H7 (cell line): ENCODE measurements at places on chromosomes 16 and 17.
A peak's percentile ranks its signal among the peaks of the same experiment; 100 is the strongest.

GRCh38 chr17:6591599-6592158, 35.3 kb upstream of the PITPNM3 start:
- DNase-seq, result no peak

- DNase-seq, result no peak
Measured at GRCh38 chr17:29051731-29052130, 8.8 kb downstream of the PIPOX start.

GRCh38 chr16:22358000-22358399, 16.4 kb downstream of the CDR2 start:
- no peak for DNase-seq

DNA sequence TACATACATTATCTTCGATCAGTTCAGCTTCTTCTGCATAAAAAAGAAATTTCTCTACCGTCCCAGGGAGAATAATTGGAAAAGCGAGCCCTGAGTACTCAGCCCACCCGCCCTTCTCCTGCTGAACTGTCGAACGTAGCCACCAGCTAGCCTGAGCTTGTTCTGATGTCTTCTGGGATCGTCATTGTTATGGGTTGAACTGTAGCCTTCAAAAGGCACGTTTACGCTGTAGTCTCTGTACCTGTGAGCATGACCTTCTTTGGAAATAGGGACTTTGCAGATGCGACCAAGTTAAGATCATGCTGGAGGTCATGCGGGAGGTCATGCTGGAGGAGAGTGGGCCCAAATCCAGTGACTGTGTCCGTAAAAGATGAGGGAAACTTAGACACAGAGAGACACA, 86.2 kb downstream of the CMIP start:
- DNase-seq, result no peak

DNA sequence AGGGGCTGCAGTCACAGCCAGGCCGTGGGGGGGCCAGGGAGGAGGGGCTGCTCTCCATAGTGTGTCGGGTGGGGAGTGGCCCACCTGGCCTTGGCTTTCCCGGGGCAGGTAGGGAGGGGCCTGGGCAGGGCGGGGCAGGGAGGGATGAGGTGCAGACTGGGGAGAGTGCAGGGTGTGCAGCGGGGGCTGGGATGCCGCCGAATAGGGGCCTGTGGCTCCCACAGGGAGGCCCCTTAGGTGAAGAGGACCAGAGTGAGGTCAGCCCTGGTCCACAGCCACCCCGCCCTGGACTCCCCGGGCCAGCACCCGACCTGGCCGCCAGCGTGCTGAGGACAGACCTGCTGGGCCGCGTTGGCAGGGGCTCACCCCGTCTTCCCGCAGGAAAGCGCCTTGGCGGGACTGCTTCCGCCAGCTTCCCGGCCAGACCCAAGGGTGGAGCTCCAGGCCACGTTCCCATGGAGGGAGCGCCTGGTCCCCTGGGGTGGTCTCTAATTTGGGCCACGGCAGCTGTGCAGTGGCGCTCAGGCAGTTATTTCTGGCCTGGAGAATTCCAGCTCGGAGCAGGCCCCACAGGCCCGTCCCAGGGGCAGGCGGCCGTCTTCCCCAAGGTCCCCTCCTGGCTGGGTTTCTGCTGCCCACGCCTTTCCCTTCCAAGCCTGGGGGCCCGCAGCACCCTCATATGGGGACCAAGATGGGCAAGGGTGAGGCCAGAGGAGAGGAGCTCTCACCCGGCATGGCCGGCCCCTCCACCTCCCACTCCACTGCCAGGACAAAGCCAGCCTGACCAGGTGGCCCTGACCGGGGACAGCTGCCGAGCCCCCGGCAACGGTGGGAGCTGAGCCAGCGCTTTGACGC, 27.9 kb downstream of the CACNA1H start:
- DNase-seq, result peak; percentile 72
